SJSA1 (cell line): ENCODE measurements at places on chromosomes 5 and 9. TPM values are rescaled to one million over a fixed set of nuclear protein-coding genes. Genes with fewer than 3 reads are reported as not detected.

SHROOM1 gene
- 24.1 and 31.2 TPM in 2 replicates for total RNA-seq

ADAMTS6 gene
- total RNA-seq = 3.5 and 4.1 TPM in 2 replicates

ZFYVE16 gene
- total RNA-seq = 30.1 and 30.9 TPM in 2 replicates

KCNMB1 gene
- total RNA-seq = 0.44 and 1.00 TPM in 2 replicates

MOB3B gene
- not detected in 2 replicates for total RNA-seq

DND1 gene
- 0.16 and 1.2 TPM in 2 replicates for total RNA-seq

PCDHB14 gene
- 18.6 and 28.4 TPM in 2 replicates for total RNA-seq

DNA sequence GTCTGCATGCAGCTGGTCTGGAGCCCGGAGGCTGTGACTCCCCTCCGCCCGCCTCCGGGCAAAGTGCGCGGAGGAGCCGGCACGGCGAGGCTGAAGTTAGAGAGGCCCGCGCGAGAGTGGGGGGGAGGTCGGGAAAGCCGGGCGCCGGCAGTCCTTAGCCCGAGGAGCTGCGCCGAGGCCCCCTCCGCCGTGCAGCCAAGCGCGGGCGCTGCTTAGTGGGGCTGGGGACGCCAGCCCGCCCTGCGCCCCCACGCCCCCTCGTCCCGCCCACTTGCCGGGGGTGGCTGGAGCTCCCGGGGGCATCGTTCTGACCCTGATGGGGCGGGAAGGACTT lies 403 bp downstream of the NINJ1 start:
- peak overlapping the region; percentile 72 for H3K4me3 ChIP-seq
- H3K27ac ChIP-seq = peak overlapping the region; percentile 57
- no peak for DNase-seq
- no peaks in the 10 kb centered on the region for H3K27me3 ChIP-seq
- H3K4me1 ChIP-seq = peaks cover 50% of the 10 kb centered on the region

- no peak for DNase-seq
- H3K4me1 ChIP-seq = no peaks in the 10 kb centered on the region
- H3K27me3 ChIP-seq = no peaks in the 10 kb centered on the region
- H3K4me3 ChIP-seq = no peak overlapping the region
- no peaks in the 10 kb centered on the region for H3K36me3 ChIP-seq
These were observed 30.7 kb downstream of the UHRF2 start for GRCh38 chr9:6443661-6444060.

DNA sequence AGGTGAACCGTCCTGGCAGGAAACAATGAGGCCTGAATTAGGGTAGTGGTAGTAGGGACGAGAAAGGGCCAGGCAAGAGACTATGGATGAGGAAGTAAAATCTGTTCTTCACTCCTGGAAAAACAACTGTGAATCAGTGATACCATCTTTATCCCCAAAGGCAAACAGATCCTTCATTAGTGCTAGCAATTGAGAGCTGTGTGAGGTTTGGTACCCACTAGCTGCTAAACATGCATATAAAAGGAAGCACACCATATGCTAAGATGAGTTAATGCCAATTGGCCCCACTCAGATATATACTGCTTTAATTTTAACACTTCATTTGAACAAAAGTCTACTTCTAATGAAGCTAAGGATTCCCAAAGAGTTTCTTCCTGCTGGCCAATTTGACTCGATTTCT lies 244.8 kb upstream of the NR4A3 start:
- no peak for DNase-seq
- no peak overlapping the region for H3K4me3 ChIP-seq
- H3K27ac ChIP-seq = no peak overlapping the region
- H3K27me3 ChIP-seq = no peaks in the 10 kb centered on the region
- no peaks in the 10 kb centered on the region for H3K4me1 ChIP-seq

DNA sequence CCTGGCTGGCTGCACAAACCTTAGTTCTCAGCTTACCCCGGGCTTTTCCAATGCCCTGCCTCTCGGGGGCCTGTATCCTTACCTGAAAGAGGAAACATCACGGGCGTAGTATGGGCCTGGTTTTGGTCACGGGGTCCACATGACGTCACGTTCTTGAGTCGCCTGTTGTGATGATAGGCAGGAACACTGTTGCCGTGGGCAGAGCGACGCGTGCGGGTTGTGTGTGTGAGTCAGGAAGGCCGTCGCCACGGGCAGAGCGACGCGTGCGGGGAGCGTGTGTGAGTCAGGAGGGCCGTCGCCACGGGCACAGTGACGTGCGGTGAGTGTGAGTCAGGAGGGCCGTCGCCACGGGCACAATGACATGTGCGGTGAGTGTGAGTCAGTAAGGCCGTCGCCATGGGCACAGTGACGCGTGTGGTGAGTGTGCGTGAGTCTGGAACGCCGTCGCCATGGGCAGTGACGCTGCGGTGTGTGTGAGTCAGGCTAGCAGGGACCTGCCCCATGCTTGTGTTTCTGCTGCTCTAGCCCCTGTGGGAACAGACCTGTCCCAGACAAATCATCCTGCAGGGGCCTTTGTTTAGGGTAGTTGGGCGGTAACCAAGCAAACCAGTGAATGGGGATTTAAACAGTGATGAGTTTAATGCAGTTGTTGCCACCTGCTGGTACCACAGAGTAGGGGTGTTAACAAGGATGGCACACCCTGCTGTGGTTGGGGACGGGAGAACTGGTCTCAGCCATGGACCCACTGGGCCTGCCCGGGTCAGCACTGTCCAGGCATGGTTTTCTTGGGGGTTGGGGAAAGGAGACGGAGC lies 19.8 kb downstream of the TRIP13 start:
- H3K27ac ChIP-seq = peak overlapping the region; percentile 96
- H3K27me3 ChIP-seq = no peaks in the 10 kb centered on the region
- peak; percentile 100 for DNase-seq
- H3K4me1 ChIP-seq = peaks cover 24% of the 10 kb centered on the region
- peaks cover 64% of the 10 kb centered on the region for H3K36me3 ChIP-seq

- peaks cover 32% of the 10 kb centered on the region for H3K4me1 ChIP-seq
- DNase-seq = no peak
- no peak overlapping the region for H3K4me3 ChIP-seq
These were observed 78.9 kb downstream of the CFAP95 start for GRCh38 chr9:69899491-69899890.

- no peaks in the 10 kb centered on the region for H3K27me3 ChIP-seq
- H3K4me1 ChIP-seq = peaks cover 46% of the 10 kb centered on the region
- DNase-seq = no peak
- no peak overlapping the region for H3K4me3 ChIP-seq
- H3K36me3 ChIP-seq = peaks cover 65% of the 10 kb centered on the region
These were observed 31.0 kb downstream of the DAP start for GRCh38 chr5:10730043-10730351.

DNA sequence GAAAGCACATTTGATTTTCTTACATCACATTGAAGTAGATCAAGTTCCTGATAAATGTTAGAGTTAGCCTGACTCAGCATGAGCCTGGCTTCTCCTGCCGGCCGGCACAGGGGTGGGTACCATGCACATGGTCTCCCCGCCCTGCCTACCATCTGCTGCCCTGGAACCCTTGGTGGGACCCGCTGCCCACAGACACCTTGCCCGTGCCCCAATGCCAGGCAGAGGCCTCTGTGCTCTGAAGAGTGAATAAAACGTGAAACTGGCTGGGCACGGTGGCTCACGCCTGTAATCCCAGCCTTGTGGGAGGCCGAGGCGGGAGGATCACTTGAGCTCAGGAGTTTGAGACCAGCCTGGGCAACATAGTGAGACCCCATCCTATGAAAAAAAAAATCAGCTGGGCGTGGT lies 17.3 kb downstream of the EXD3 start:
- no peak overlapping the region for H3K27ac ChIP-seq
- H3K4me3 ChIP-seq = no peak overlapping the region
- no peaks in the 10 kb centered on the region for H3K27me3 ChIP-seq
- DNase-seq = no peak
- no peaks in the 10 kb centered on the region for H3K36me3 ChIP-seq

DNA sequence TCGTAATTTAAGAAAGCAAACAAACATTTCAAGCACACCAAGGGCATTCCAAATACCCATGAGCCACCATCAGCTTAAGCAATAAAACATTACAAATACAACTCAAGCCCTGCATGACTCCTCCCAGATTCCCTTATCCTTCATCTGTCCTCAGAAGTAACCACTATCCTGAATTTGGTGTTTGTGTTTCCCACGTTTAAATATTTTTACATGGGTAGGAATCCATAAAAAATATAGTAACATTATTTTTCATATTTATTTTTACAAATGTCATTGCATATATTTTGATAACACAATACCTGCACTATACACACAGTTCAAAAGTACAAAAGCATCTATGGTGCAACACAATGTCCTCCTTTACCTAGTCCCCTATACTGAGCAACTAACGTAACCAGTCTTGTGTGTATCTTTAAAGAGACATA lies 6.4 kb downstream of the PRKAA1 start:
- H3K4me3 ChIP-seq = no peak overlapping the region
- no peak for DNase-seq
- no peaks in the 10 kb centered on the region for H3K27me3 ChIP-seq
- H3K36me3 ChIP-seq = peaks cover 50% of the 10 kb centered on the region
- no peak overlapping the region for H3K27ac ChIP-seq
- H3K4me1 ChIP-seq = peaks cover 12% of the 10 kb centered on the region; the same call in 1 of the 2 replicates
